Activated CD4-positive, alpha-beta T cell treated with anti-CD3 and anti-CD28 coated beads, Interleukin-10, Interleukin-2, amounts not matched to agents 100 ng/mL and 50 ng/mL, durations not matched to agents 16 hours and 8 hours (primary cell): ENCODE measurements at places on chromosomes 16 and 17.

GRCh38 chr17:39200070-39200879, at the start of gene RPL19:
TSS of gene RPL19 (plus strand) at chr17:39200283. CDS start at chr17:39200345, 62 bp downstream.
- DNase-seq: peak; percentile 85

DNA sequence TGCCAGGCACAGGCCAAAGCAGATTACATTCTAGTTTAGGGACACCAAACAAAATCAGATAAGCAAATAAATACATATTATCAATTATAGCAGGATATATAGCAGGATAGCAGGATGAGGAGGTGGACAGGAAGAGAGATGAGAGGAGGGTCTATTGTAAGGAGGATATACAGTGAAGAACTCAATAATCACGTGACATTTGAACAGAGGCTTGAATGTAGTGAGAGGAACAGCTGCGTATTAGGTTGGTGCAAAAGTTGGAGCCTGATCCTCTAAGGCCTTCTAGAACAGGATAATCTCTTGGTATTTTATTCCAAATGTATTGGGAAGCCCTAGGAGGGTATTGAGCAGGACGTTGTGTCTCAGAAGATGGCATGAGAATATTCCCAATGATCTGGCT, 136.7 kb downstream of the CYLD start:
- DNase-seq: no peak

DNA sequence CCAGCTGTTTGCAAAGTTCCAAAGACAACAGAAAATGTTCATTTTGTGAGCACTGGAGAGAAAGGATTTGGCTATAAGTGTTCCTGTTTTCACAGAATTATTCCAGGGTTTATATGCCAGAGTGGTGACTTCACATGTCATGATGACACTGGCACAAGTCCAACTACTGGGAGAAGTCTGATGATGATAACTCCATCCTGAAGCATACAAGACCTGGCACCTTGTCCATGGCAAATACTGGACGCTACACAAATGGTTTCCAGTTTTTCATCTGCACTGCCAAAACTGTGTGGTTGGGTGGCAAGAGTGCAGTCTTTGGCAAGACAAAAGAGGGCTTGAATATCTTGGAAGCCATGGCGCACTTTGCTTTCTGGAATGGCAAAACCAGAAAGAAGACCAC, 385.0 kb downstream of the CDH11 start:
- DNase-seq: no peak

GRCh38 chr16:14211856-14212543, 140.9 kb downstream of the MRTFB start:
- no peak for DNase-seq

GRCh38 chr17:6818938-6819337, 12.6 kb downstream of the TEKT1 start:
- no peak for DNase-seq

DNA sequence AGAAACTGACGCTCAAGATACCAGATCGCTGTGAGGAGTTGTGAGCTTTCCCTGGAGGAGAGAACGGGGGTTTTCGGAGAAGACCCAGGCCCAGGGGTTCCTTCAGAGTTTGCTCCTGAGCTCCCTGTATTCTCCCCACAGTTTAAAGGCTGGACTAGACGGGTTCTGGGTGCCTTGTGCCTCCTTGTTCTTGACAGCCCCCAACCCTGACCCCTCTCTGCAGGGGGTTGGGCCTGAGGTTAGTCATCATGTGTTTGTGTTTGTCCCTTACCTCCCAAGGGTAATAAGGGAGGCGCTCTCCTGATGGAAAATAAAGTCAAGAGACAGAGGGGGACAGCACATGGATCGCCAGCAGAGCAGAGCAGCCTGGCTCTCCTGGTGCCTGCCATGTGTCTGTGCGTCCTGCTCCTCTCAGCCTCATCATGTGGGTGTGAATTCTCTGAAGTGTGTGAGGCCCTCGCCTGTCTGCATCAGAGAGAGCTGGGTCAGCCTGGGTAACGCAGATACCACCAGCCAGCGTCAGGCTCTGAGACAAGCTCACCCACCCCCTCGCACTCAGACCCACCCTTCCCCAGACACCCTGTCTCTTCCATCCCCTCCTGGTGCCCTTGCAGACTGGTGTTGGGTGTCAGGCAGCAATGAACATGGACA, 8.7 kb downstream of the HEXIM2 start:
- DNase-seq: no peak

- no peak for DNase-seq
Measured at GRCh38 chr16:77637940-77638339, 84.4 kb upstream of the NUDT7 start.

DNA sequence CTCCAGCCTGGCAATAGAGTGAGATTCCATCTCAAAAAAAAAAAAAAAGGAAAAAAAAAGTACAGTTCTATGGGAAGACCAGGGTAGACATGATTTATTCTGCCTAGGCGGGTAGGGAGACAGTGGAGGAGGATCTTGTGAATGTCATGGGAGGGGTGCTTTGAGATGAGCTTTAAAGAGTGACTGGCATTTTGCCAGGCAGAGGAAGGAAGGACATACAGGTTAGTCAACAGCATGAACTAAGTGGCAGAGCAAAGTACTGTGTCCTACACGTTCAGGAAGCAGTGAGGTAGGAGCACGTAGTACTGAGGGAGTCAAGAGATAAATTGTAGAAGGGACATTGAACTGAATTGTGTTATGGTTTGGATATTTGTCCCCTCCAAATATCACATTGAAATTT, 451.5 kb downstream of the TOX3 start:
- DNase-seq: no peak

DNA sequence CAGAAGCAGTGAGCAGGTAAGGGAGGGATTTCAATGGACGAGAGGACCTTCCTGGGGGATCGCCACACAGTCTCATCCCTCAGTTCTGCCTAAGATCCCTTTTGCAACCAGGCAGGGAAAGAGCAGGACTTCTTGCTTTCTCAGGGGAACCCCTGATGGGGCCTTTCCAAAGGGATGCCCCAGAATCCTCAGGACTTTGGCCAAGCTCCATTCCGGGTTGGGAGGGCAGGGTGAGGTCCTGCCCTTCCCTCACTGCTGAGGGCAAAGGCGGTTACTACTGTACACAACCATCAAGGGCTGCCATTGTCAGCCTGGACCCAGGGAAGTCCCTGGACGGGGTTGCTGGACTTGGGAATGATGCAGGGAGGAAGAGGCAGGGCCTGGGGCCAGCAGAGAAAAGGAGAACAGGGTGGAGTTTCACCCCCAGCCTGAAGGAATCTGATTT, 9.7 kb downstream of the PRR29 start:
- no peak for DNase-seq

DNA sequence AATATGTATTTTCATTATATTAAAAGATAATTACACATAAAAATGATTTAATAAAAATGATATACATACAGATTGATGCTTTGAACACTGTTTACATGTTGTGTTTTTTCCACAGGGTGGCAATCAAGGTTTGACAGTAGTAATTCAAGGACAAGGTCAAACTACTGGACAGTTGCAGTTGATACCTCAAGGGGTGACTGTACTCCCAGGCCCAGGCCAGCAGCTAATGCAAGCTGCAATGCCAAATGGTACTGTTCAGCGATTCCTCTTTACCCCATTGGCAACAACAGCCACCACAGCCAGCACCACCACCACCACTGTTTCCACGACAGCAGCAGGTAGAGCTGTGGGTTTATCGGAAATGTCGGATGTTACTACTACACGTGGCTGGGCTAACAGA, 52.2 kb downstream of the C17orf58 start:
- DNase-seq: no peak

DNA sequence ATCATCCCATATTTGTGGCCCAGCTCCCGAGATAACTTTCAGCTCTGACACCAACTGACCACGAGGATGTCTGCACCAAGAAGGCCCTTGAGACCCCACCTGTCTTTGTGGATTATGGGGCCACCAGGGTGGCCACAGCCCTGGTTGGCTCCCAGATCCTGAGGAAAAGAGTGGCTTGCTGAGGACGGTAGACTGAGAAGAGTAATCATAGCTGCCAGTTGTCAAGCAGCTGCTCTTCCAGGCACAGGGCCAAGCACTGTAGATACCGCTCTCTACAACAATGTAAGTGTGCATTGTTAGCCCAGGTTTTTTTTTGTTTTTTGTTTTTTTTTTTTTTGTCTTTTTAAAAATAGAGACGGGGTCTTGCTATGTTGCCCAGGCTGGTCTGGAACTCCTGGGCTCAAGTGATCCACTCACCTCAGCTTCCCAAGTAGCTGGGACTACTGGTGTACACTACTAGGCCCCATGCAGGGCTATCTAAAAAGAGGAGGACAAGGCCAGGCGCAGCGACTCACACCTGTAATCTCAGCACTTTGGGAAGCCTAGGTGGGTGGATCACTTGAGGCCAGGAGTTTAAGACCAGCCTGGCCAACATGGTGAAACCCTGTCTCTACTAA, 9.6 kb downstream of the ZNF205 start:
- DNase-seq: no peak

GRCh38 chr17:73297934-73298861, 13.6 kb downstream of the CDC42EP4 start:
- no peak for DNase-seq

- no peak for DNase-seq
Measured at GRCh38 chr17:63517825-63518534, 5.2 kb upstream of the KCNH6 start.

GRCh38 chr17:2965621-2966595, 97.5 kb downstream of the OR1D5 start:
- DNase-seq: no peak

DNA sequence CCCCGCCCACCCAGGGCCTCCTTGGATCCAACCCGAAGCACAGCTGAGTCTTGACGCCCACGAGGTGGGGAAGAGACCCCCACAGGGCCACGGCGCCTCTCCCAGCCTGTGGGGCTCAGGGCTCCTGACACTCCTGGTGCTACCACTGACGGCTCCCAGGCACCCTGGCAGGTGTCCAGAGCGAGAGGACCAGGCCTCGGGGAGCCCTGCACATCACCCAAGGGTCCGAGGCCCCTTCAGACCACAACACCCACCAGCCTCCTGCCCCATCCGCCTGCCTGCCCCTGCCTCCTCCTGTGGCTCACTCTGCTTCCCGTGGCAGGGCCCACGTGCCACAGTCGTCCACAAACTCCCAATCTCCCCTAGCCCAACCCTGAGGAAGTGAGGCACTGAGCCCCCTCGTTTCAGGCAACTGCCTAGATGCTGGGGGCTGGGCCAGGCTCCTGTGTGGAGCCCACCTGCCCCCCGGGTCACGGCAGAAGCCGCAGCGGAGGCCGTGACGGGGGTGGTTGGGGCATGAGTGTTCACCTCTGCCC, 28.3 kb upstream of the AATK start:
- no peak for DNase-seq

- DNase-seq: no peak
Measured at GRCh38 chr17:80949451-80950421, 41.9 kb upstream of the CHMP6 start.

- DNase-seq: no peak
Measured at GRCh38 chr17:81916234-81917001, 1.6 kb downstream of the SIRT7 start.

DNA sequence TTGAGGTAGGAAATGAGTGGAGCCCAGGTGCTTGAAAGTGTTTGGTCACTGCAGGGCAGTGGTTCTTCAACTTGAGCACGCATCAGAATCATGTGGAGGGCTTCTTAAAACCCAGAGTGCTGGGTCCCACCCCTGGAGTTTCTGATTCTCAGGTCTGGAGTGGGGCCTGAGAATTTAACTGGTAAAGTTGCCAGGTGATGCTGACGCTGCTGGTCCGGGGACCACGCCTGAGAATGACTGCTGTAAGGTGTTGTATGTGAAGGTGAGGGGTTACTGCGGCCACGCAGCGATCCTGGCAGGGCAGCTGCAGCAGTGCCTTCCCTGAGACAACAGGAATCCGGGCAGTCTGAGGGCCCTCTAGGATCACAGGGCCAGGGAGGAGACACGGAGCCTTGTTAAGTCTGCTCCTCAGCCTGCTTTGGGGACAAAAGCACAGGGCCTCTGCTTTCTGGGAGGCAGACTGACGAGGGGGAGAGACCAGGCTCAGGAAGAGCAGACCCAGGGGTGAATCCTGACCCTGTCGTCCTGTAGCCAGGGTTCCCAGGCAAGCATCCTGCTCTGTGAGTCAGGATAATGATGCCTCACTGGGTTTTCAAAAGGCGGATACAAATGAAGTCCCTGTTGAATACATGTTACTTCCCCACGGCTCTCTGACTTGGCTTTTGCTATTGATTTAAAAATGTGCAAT, 16.2 kb downstream of the CCDC42 start:
- DNase-seq: no peak

GRCh38 chr17:57735230-57735629, 9.9 kb downstream of the CCDC182 start:
- DNase-seq: no peak

- DNase-seq: peak; percentile 95
Measured at GRCh38 chr16:31869511-31870201, 4.0 kb upstream of the ZNF267 start.

- no peak for DNase-seq
Measured at GRCh38 chr17:54795046-54795445, 105.6 kb upstream of the TOM1L1 start.

DNA sequence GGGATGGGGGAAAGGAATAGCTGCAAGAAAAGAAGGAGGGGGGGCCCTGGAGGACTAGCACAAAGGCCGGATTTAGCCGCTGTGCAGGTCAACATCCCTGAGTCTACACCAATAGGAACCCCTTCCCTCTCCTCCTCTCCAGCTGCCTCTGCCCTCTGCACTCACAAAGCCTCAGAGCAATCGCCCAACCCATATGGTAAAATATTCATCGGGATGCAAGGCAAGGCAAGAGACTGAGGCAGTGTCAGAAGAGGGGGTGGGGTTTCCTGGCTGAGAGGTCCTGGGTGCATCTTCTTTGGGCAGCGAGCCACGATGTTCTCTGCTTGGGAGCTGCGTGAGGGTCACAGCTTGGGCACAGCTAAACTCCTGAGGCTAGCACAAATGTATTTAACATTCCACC, 115.5 kb upstream of the NLRP1 start:
- DNase-seq: no peak

- peak; percentile 39 for DNase-seq
Measured at GRCh38 chr16:53453928-53454327, 19.7 kb downstream of the RBL2 start.

GRCh38 chr16:11565665-11566064, 21.1 kb downstream of the LITAF start:
- DNase-seq: no peak

GRCh38 chr16:88809068-88809675, 2.6 kb downstream of the APRT start:
- peak; percentile 28 for DNase-seq

GRCh38 chr16:81067166-81067565, 9.9 kb downstream of the C16orf46 start:
- DNase-seq: no peak

DNA sequence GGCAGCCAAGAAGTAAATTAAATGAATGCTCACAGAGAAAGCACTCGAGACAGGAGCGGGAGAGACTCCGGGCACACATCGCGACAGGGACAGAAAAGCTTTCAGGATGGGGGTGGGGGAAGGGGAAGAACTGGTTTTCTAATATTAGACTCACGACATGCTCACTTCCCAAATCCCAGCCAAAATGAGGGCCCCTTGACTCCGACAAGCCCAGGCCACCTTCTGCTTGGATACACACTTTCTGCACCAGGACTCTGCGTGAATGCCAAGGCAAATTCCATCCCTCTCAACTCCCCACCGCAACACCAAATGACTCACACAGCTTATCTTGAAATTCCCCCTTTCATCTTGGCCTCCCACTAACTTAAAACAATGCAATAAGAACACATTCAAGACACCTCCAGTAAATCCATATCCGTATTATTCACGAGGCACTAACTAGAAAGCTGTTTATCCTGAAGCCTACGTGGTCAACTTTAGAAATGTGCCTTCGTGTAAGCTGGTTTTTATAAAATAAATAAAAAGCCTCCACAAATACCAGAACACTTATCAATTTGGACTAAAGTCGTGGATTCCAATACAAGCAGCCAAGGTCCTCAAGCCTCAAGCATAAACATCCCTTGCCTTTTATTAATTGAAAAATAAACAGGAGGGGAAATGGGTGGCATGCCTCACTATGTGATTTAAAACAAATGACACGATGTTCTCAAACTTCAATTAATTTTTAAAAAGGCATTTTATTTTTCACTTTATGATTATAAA, 46.1 kb downstream of the NXN start:
- no peak for DNase-seq
